Left colon (tissue), 2 donors: ENCODE measurements at places on chromosomes 4 and X.

GRCh38 chrX:111123125-111123524, 27.1 kb downstream of the PAK3 start:
- DNase-seq: no peak

- no peak for DNase-seq
These were observed 39.4 kb downstream of the ERVMER34-1 start for GRCh38 chr4:52711834-52712250.

GRCh38 chr4:16139066-16139945, 55.5 kb upstream of the PROM1 start:
- DNase-seq: peak; percentile 70

DNA sequence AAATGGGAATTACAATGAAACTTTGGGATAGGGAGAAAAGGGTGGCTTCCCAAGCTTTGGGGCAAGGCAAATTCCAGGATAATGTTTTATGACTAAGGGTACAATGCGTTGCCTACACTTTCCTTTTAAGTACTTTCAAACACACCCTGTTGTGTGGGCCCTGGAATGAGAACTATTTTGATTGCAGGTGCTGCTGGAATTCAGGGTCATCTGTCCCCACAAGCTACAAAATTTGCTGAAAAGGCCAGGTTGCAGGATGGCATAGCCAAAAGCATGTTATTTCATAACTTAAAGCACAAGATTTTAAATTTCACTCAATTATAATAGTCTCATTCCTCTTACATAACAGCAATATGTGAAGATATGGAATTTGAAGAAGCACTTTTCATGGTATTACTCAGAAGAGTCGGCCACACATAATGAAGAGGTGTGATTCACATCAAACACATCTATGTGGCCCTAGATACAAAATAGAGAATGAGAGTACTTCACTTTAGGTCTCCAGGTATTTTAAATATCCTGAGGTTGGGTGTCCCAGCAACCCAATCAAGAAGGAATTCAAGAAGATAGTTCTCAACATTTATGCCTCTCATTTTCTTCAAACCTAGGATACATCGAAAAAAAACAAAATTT, 89.3 kb downstream of the APBB2 start:
- DNase-seq: no peak

- no peak for DNase-seq
These were observed 154.3 kb upstream of the EDNRA start for GRCh38 chr4:147326591-147326990.

- no peak for DNase-seq
These were observed 44.6 kb downstream of the GABRB1 start for GRCh38 chr4:47075919-47076318.

DNA sequence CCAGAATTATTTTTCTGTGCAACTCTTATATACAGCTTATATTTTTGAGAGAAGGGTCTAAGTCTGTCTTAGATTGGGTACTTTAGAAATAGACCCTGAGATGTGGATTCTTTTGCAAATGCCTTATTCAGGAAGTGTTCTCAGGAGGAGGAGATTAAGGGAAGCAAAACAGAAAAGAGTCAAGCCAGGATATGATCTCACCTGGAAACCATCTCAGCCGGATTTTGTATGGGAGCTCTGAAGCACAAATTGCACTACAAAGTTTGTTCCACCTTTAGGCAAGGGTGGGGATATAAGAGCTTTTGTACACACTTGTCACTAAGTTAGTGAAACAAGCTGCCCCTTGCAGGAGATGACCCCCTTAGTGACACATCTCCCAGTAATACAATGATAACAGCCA, 121.2 kb upstream of the GRPR start:
- DNase-seq: no peak

DNA sequence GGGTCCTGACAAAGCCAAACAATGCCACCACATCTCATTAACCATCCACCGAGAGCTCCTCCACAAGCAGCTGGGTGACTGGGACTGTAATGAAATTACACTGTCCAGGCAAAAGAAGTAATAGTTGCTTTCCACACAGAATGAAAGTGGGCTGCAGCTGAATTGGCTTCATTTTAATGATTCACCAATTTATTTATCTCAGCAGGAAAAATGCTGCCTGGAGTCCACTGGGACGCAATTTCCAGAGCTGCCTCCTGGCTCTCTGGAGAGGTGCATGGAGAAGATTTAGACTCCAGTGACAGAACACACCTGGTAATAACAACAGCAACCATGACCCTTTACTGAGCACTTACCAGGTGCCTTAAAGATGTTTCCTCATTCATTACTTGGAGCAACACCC, 226.7 kb downstream of the LDB2 start:
- no peak for DNase-seq

GRCh38 chr4:73704314-73705055, 35.9 kb upstream of the CXCL8 start:
- DNase-seq: peak; percentile 39

DNA sequence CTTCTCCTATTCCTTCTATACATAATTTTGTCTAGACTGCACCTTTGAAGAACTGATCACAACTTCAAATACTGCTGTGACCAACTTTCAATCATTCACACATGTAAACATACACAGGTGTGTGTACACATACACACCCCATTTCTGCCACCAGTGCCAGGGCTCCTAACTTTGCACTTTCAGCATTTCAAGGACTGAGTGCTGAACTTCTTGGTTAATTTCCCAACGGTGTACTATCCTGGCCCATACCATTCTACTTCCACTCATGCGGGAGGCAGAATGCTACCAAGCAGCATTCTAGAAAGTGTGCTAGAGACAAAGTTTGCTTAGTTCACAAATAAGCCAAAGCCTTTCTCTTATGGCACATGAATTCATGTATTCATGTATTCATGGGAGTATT, 51.2 kb downstream of the RPGR start:
- DNase-seq: no peak
